ENCODE measurements at places on chromosomes 5 and 9.

DNA sequence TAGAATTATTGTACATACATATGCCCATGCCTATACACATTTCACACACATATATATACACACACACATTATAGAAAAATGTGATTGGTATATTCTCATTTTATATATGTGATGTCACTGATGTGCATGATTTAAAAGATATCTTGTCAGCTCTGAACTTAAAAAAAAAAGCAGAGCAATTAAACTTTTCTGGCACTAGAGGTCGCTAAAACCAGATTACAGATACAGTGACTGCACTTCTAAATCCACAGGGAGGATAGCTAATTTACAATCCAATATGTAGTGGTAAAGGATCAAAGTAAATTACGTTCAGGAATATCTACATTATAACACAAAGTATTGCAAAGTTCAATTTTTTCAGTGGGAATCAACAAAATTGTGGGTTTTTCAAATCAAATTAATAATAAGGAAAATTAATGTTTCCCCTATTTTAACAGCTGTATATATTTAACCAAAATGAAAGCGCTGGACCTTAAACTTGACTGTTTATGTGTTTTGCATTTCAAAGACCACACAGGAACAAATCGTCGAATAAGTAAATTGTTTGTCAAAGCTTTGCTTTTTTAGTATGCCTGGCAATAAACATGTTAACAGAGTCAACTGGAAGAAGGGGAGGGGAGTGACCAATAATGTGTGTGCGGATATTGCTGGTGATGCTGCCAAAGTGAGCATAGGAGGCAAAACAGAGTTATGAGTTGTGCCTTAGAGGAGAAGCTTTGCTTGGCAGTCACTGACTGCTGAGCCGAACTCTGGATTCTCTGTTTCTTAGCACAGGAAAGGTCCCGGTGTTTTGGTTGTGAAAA, 1201.4 kb upstream of the C9orf72 start:
- DNase-seq, result no peak

DNA sequence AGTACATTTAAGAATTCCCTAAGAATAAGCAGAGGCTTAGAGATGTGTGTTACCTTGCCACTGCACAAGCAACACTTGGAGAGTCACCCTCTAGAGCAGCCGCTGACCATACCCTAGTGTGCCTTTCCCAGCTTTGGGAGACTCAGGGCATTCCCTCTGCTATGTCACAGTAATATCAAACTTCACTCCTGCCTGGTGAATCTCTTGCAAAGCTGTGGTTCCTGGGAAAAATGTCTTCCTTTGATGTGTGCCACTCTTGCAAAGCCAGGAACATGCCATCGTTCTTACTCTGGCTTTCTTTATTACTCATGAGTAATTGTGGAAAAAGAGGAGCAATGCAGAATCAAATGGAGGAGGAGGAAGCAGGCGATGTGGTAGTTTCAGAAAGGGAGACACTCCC, 173.2 kb downstream of the CCDC192 start:
- no peak for DNase-seq

DNA sequence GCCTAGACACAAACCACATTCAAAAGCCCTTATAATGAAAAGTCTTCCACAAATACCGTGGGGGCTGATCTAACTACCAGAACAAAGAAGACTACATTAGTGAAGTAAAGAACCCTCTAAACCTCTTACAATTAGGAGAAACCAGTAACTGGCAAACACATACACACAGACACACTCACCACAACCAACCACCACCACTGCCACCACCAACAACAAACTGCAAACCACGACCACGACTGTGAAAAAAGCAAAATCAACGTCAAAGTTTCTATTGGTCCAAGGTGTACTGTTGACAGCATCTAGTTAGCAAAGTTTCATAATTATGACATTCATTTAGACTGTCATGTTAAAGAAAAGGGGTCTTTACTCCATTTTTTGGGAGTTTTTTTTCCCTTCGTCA, 2.7 kb downstream of the CDO1 start:
- DNase-seq, result no peak

DNA sequence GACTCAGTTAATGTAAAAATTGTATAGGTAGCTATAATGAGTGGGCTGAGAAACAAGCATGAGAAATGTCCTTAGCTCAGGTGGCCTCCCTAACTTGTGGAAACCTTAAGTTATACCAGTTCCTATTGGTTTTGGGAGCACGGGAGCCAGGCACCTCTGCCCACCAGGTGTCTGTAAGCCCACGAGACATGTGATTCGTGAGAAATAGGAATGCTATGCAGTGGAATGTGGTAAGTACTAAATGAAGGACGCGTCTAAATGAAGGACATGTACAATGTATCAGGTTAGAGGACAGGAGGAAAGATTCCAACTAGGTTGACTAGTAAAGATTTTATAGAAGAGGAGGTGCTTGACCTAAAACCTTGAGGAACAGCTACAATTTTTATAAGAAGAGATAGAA, 46.0 kb upstream of the F2RL2 start:
- no peak for DNase-seq

DNA sequence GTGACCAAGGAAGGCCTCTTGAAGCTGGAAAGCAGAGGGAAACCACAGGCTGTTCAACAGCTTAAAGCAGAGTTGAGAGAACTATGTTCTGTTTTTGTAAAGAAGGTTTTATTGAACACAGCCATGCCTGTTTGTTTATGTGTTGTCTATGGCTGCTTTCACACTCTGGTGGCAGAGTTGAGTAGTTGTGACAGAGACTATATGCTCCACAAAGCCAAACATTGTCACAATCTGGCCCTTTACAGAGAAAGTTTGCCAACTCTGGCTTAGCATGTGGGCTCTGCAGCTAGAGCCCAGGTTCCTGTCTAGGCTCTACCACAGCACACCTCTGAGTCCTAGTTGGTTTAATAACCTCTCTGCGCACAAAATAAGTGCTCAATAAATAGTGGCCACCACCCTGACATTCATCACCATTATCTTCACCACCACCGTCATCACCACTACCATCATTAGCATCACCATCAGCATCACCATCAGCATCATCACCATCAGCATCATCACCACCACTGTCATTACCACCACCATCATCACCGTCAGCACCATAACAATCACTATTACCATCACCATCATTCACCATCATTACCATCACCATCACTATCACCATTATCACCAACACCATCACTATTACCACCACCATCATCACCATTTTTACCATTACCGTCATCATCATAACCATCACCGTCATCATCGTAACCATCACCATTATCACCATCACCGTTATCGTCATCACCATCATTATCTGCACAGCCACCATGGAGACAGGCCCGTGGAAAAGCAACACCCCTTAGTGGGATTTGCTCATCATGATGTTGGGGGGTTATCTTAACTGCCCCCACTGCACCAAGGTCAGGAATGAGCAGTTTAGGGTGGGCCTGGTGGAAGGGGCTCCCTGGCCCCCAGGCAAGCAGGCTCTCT, 18.3 kb downstream of the AKNA start:
- DNase-seq, result no peak

- no peak for DNase-seq
These were observed 6.2 kb upstream of the ST6GALNAC4 start for GRCh38 chr9:127923046-127923445.

- peak; percentile 47 for DNase-seq
These were observed 9.9 kb downstream of the CCDC69 start for GRCh38 chr5:151213803-151214613.

- DNase-seq, result no peak
These were observed 462 bp downstream of the NUDCD2 start for GRCh38 chr5:163459462-163459818.

- DNase-seq, result no peak
These were observed 9.4 kb downstream of the PRELID2 start for GRCh38 chr5:145825751-145826180.

All from stimulated activated CD4-positive, alpha-beta T cell treated with anti-CD3 and anti-CD28 coated beads, Interleukin-1b, Interleukin-23, amount 100 ng/mL, for 1 hour (primary cell).